ENCODE measurements at places on chromosomes 1 and 21.

GRCh38 chr1:225360119-225360518 is 67.7 kb downstream of the LBR start:
- DNase-seq: no peak

GRCh38 chr1:230292689-230293389 is 133.3 kb downstream of the PGBD5 start:
- DNase-seq: peak; percentile 71

DNA sequence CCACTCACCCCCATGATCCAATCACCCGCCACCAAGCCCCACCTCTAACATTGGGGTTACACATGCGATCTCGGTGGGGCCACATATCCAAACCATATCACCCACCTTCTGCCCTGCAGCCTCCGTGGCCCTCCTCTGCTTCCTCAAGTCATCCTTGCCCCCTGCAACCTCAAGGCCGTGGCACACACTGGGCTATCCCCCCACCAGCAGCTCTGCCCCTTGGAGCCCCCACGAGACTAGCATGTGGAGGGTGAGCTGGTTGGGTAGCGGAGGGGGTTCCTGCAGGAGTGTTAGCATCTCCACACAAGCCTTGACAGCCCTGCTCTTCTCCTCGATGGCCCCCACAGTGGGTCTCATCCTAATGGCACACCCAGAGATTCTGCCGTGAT is 100.8 kb downstream of the TOMM20 start:
- DNase-seq: no peak

DNA sequence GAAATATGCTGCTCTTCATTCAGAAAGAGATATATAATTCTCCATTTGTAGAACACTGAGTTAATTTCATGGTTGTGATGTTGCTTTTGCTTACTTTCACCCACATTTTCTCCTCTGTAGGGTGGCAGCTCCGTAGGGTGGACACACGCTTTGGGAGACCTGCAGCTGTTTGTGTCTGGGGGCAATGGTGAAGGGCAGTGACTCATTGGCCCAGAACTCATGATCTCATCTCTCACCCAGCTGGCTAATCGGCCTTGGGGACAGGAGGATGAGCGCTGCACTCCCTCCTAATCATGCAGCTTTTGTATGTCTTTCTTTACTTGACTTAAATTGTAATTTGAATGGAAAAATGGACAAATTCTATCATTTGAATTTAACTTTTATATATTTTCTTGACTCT is 9.6 kb downstream of the DISC1 start:
- DNase-seq: no peak

GRCh38 chr21:19981938-19982337 is 1016.3 kb upstream of the NCAM2 start:
- DNase-seq: peak; percentile 13

DNA sequence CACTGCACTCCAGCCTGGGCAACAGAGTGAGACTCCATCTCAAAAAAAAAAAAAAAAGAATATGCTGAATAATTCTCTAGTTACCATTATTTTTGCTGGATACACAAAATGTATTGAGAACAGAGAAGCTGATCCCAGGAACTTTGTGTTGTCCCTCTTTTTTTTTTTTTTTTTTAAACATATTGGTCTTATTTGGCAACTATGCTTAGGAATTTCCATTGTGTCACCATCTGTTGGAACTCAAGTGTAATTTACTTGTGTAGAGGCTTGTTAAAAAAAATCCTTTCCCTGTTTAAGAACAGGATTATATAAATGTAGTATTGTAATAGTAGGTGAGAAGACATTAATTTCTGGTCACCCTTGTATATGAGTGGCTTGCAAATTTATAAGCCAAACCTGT is 28.6 kb downstream of the CAMSAP2 start:
- DNase-seq: no peak

DNA sequence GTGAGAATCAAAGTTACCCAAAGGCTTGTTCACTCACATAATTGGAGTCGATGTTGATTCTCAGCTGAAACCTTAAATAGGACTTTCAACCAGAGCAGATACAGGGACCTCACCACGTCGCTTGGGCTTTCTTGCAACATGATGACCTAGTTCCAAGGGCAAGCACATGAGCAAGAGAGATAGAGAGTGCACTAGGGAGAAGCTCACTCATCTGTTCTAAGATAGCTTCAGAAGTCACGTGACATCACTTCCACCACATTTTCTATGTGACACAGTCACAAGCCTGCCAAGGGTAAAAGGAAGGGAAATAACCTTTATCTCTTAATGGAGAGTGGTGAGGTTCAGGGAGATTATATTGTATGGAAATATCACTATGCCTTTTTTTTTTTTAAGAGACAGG is 470.1 kb upstream of the PLXNA2 start:
- no peak for DNase-seq

GRCh38 chr1:119081267-119081666 is 59.2 kb downstream of the WARS2 start:
- no peak for DNase-seq

DNA sequence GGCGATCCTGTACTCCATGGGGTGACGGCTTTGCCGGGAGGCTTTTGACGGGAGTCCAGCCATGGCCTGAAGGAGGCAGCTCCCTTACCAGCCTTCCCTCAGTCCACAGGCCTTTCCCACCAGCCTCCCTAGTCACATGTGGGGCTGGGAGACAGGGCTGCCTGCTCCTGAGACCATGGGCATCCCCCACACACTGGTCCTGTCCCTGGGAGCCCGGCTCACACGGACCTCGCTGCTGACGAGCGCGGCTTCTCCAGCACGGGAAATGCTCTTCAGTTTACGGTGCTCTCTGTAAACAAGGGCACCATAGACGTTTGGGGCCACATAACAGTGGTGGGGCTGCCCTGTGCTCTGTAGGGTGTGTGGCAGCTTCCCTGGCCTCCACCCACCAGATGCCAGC is 104.5 kb upstream of the TMEM51 start:
- no peak for DNase-seq

Measured in NCI-H748 treated with DMSO at 0.1 percent for 48 hours (cell line).